ENCODE measurements at places on chromosomes 1 and 21.
A peak's percentile ranks its signal among the peaks of the same experiment; 100 is the strongest.

GRCh38 chr21:18164483-18164882 lies 80.2 kb upstream of the CHODL start:
- no peak for DNase-seq

- DNase-seq = no peak
These were observed 63.9 kb downstream of the USP25 start for GRCh38 chr21:15793550-15794235.

DNA sequence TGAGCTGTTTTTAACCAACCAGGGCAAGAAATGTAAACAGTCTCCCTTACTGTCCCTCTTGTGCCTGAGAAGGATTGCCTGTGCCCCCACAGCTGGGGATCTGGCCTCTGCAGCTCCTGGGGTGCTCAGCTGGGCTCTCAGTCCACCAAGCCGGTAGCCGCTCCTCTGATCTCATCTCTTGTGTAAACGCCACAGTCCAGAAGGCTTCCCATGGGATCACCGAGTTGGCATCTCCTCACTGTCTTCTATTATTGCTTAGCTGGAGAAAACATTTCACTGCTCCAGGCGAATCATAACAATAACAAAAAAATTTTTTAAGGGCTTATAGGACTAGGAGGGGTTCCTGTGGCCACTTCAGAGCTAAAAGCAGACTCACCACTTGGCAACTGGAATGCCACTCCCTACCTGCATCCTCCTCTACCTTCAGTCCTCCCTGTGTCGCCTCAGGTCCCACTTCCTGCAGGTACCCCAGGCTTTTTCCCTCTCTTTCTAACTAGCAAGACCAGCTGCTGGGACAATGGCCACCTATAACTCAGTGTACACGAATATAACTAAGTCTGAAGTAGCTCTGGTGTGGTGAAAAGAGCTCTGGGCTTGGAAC lies 75.8 kb downstream of the ATP1A1 start:
- no peak for DNase-seq

GRCh38 chr21:46516068-46516467 lies 57.4 kb downstream of the DIP2A start:
- no peak for DNase-seq

- DNase-seq = no peak
These were observed 31.4 kb downstream of the EPS15 start for GRCh38 chr1:51487628-51488027.

DNA sequence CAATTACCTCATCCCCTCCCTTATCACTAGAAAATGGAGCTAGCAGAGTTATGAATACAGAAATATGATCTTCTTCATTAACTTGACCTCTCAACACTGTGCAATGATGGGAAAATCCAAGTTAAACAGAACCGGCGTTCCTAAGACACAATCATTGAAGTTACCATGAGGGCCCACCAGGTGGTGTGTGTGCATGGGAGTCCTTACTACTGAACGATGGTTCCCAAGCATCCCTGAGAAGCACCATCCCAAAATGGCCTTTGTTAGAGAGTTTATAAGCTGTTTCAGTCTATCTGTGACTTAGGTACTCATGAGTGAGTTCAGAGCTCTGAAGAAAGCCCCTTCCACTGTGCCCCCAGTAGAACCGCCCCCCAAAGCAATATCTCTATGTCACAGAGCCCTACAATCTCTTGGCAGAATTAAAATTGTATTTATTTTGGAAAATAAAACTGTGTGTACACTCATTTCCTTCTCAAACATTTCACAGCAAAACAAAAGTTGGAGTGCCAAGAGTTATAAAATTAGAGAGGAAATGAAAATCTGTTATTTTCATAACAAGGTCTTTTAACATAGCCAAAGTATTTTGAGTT lies 56.8 kb downstream of the PLD5 start:
- DNase-seq = no peak

DNA sequence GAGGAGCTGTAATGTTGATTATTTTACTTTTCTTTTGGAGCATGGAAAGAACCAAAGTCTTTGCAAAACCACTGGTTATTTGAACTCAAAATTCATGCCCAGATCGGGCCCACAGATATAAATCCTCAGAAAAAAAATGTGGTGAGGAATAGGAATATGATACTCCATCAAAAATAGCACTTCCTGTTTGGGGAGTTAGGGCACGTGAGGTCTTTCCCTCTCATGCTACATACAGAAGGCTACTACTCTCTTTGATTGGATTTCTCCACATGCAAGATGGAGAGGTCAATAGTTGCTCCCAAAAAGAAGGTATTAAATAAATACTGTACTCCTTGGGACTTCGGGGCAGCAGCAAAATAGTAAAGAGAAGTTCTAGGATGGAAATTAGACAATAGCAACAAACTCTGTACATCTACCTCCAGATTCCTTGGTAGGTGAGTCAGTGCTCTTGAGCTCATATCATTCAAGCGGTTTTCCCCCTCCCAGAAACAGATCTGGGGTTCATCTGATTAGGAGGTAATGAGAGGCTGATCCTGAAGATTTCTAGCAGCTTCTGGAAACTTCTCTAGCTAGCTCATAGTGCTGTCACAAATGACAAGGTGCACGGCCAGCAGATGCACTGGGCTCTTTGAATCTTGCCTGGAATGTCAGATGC lies 47.1 kb downstream of the SLC9C2 start:
- DNase-seq = no peak

- no peak for DNase-seq
These were observed 3.0 kb upstream of the OR2C3 start for GRCh38 chr1:247539215-247539614.

GRCh38 chr1:210855440-210855839 lies 278.5 kb downstream of the KCNH1 start:
- DNase-seq = no peak

- DNase-seq = no peak
These were observed 132.8 kb downstream of the PTPRC start for GRCh38 chr1:198771563-198772153.

DNA sequence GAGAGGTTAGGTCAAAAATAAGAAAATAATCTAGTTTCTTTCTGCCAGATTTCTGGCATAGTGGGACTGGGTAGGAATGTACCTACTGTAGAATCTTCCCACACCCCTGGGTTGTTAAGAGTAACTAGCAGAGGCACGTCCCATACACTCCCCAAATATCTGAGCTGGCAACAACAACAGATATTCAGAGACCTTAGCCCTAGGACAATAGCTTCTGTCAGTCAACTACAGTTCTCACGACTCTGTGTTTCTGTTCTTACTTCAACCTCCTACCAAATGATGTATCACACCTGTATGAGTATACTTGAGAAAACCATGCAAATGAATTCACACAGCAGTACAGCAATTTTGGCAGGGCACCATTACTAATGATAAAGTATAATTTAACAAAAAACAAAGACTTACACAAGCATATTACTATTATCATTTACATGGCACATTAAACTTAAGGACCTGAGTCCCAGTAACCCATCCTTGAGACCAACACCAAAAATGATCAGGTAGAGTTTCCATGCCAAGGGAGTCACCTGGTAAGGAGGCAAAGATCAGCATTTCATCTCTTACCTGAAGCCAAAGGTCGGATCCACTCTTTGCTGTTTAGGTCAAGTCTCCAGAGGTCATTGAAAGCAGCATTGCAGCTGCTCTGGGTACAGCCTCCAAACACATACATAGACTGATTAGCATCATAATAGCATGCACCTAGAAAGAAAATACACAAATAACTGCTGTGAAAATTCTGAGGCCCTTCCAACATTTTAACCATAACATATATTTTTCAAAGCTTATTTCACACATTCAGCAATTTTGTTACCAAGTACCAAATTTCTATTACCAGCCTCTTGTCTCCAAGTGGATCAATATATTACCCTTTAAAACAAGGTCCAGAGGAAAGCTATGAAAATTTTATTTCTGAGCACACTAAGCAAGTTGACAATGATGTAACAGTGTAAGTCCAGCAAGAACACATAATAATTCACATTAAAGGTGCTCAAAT lies 57.5 kb upstream of the CPLANE2 start:
- no peak for DNase-seq

- DNase-seq = no peak
These were observed 591.6 kb upstream of the PLXNA2 start for GRCh38 chr1:208835781-208836180.

DNA sequence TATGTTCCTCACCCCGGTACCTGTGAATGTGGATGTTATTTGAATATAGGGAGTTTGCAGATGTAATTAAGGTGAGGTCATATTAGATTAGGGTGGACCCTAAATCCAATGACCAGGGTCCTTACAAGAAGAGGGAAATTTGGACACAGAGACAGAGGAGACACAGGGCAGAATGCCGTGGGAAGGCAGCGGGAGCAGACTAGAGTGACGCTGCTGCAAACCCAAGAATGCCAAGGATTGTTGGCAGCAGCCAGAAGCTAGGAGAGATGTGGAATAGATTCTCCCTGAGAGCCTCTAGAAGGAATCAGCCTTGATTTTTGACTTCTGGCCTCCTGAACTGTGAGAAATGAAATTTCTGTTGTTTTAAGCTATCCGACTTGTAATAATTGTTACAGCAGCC lies 53.6 kb downstream of the SPATA46 start:
- no peak for DNase-seq

DNA sequence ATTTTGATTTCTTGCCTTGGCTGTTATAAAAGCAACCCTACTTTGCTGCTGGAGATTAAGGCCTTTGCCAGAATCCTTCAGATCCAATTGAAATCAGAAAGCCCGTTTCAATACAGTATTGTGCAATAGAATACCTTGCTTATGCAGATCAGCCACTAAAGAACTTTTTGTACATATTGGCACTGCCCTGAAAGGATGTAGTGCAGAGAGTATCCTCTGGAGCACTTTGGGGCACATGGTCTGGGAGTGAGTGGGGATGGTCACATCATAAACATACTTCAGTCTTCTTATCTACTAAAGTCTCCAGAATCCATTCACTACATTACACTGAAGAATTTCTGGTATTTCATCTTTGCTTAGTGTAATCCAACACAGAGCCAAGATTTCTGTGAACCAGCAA lies 189.0 kb downstream of the CENPF start:
- DNase-seq = no peak

DNA sequence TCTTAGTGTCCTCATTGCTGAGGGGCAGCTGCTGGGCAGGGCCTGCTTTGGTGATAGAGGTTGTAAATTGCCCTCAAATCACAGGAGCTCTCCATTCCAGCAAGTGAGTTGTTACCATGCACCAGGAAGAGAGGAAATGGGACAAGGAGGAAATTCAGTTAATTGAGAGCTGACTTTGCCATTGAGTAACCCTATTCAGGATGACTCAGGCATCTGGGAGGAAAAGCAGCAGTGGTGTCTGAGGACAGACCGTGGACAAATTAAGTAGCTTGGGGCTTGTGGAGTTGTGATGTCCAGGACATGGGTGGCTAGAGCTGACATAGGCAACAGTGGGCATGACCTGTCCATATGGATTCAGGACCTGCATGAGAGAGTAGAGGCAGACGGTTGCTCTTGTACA lies 5.9 kb downstream of the ARHGEF10L start:
- DNase-seq = no peak

GRCh38 chr1:84912726-84913554 lies 19.9 kb upstream of the LPAR3 start:
- no peak for DNase-seq

GRCh38 chr1:18137759-18138345 lies 30.3 kb downstream of the IGSF21 start:
- no peak for DNase-seq

DNA sequence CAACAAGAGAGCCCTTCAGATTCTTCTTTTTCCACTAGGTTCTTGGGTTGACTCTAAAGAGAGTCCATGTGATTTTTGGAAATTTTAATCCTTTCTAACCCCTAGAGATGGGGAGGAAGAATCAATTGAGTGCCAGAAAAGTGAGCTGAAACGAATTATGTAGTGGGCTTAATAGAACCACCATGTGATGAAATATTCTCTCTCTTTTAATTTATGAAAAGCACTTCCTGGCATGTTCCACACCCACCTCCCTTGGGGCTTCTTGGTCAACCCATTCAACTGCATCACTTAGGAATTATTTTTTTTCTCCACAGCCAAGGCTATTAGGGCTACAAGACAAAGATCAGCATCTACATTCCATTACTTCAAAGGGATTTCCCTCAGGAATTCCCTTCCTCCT lies 79.6 kb downstream of the ZC3H11B start:
- DNase-seq = no peak

- DNase-seq = peak; percentile 67
These were observed 92.5 kb downstream of the SLC25A24 start for GRCh38 chr1:108107658-108108057.

DNA sequence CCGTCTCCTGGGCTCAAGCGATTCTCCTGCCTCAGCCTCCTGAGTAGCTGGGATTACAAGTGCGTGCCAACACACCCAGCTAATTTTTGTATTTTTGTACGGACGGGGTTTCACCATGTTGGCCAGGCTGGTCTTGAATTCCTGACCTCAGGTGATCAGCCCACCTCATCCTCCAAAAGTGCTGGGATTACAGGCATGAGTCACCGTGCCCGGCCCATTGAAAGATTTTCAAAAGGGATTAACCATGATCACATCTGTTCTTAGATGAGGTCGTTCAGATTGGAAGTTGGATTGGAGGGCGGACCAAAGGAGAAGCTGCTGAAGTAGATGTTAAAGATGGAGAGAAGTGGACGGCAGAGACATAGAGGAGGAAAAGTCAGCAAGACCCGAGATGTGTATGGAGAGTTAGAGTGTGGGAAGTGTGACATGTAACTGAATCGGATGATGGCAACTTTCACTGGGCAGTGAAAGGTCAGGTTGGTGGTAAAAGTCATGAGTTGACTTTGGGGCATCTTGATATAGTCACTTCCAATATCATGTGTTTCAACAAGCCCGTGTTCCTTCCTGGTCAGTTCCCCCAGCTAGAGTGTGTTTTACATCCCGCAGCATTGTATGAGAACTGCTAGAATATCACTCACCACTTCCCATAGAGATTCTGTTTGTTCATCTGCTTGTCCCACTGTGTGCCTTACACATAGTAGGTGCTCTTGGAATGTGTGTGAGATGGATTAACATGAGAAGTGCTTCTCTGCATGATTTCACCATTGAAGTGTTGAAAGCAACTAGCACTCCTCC lies 54.4 kb upstream of the TINAGL1 start:
- DNase-seq = no peak

DNA sequence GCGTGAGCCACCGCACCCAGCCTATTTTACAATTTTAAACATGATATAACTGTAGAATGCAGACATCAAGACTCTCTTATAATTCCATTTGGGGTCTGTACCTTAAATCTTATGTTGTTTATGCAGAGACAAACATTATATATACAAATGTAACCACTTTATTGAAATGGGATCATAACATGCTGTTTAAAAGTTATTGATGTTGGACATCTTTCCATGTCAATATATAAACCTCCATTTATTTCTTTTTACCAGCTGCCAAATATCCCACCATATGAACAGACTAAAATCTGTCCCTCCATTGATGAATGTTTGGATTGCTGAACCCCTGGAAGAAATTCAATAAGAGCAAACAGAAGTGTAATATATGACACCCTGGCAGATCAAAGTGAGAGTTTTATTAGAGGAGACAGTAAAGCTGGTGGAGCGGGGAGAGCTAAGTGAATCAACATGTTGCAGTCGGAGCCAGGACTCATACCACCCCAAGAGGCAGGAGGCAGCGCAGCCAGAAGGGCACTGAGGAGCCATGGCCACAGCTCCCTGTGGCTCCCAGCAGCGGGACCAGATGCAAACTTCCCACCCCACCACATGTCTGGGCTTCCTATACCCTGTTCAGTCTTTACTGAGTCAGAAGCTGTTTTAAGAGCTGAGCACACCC lies 4.7 kb upstream of the PCSK9 start:
- no peak for DNase-seq

GRCh38 chr1:162275622-162276175 lies 101.0 kb downstream of the SPATA46 start:
- DNase-seq = no peak

- DNase-seq = no peak
These were observed 38.0 kb downstream of the NUAK2 start for GRCh38 chr1:205283270-205284147.

- no peak for DNase-seq
These were observed 14.3 kb upstream of the LRRC53 start for GRCh38 chr1:74526708-74527107.

GRCh38 chr1:218674280-218674773 lies 329.2 kb downstream of the TGFB2 start:
- no peak for DNase-seq

Measured in activated effector memory CD4-positive, alpha-beta T cell treated with anti-CD3 and anti-CD28 coated beads, Interleukin-2, amount 50 U/mL, for 16 hours (primary cell).